ENCODE measurements at places on chromosomes 12 and 14.

- no peak for DNase-seq
These were observed 69.1 kb upstream of the DNM1L start for GRCh38 chr12:32609966-32610365.

DNA sequence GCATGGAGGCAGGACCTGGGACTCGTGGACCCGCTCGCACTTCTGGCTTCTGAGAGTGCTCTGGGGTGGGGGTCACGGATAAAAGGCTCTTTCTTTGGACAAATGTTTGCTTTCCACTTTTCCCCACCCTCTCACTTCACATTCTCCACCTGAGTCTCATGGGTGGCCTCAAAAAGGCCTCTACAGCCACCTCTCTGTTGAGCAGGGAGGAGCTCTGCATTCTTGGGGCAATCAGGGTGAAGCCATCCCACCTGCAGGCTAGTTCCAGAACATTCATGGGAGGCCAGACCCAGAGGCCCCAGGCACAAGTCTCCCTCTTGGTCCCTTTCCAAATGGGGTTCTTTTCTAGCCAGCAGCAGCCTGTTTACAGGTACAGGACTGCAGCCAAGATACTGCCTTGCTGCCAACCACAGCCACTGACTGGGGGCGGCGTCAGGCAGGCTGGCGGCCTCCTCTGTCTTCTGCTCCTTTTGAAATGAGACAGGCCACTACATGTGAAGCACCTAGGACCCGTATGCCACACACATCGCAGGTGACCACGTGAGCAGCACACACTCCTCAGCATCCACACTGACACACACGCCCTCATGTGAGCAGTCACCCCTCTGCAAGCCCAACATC lies 18.2 kb upstream of the CEBPE start:
- DNase-seq, result no peak

DNA sequence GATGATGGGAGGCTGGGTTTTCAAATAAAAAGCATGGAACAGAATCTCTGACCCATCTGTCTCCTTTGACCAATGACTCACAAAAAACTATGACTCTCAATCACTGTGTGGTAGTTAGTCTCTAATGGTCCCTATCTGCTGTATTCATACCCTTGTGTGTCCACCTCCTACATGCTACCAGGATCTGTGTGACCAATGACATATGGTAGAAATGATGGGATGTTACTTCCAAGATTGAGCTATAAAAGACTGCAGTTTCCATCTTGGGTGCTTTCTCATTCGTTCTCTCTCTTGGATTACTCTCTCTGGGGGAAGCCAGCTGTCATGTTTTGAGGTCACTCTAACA lies 144.7 kb upstream of the BTG1 start:
- DNase-seq, result no peak

DNA sequence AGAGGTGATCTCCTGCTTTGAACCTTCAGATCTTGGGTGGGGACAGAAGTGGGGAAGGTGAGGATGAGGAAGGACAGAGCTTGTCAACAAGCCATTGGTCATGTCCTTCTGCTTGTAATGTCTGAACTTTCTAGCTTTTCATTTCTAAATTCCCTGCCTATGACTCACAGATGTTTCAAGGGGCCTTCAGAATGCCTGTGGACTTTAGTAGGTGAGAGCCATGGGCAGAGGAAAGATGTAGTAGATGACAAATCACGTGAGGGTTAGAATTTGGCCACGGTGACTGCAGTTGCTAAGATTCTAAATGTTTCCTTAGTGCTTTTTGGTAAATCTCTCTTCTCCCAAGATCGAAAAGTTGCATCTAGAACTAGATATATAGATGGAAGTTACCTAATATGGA lies 18.7 kb upstream of the CREBL2 start:
- DNase-seq, result no peak

- no peak for DNase-seq
These were observed 340.3 kb upstream of the PDE3A start for GRCh38 chr12:20028033-20028432.

DNA sequence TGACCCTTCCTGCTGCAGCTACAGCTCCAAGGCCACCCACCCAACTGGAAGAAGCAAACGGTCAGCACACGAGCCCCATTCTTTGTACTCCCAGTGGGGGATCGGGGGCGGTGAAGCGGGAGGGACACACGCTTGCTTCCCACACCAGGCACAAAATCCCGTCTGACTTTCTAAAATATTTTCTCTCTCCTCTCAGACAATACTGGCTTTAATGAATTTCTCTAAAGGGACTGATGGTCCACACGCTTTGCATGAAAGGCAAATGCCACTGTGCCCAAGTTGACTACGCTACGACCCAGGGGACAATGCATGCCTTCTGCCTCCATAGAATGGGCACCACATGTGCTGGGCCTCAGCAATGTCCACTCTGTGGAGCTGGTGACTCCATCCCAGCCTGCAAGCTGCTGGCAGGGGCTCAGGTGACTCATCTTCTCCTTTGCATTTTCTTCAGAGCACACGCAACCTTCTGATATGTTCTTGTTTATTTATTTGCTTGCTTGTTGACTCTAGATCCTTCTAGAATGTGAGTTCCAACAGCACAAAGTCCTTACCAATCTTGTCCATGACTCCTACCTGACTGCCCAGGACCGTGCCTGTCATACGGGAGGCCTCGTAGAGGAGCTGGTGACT lies 15.6 kb downstream of the SYNE3 start:
- DNase-seq, result peak; percentile 73

DNA sequence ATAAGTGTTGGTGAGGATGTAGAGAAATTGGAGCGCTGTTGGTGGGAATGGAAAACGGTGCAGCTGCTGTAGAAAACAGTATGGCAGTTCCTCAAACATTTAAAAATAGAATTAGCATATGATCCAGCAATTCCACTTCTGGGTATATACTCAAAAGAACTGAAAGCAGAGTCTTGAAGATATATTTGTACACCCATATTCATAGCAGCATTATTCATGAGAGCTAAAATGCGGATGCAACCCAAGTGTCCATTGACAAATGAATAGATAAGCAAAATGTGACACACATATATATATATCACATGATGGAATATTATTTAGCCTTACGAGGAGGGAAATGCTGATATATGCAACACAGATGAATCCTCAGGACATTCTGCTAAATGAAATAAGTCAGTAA lies 84.7 kb upstream of the CEP83 start:
- DNase-seq, result no peak

- DNase-seq, result no peak
These were observed 338.0 kb upstream of the FKBP4 start for GRCh38 chr12:2456813-2457186.

GRCh38 chr12:56781726-56782125 lies 18.6 kb downstream of the HSD17B6 start:
- no peak for DNase-seq

DNA sequence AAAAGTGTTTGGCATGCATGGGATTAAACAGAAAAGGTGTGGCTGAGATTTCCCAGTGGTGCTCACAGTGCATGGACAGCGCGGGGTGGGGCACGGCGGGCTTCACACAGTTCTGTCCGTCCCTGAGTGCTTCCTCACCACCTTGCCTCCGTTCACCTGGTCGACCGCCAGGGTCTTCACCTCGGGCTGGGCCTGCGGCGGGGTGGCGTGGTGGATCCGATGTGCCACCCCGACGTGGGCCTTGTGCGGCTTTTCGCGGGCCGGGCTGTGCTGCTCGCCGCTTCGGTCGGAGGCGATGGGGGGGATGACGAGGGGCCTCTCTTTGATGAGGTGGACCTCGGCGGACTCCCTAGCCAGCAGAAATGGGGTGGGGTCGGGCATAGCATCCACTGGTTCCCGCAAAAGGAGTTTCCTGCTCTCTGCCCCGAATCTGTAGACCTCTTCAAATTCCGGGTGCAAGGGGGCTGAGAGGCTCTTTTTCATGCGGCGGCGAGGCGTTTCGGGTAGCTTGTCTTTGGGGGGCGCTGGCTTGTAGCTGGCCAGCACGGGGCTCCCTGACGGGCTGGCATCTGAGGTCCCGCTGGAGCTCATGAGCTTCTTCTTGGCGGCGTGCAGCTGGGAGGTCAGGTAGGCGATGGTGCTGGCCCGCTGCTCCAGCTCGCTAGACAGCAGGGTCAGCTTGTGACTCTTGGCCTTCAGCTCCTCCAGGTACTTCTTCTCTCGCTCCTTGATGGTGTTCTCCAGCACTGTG lies 35.5 kb downstream of the CCDC92 start:
- DNase-seq, result no peak

DNA sequence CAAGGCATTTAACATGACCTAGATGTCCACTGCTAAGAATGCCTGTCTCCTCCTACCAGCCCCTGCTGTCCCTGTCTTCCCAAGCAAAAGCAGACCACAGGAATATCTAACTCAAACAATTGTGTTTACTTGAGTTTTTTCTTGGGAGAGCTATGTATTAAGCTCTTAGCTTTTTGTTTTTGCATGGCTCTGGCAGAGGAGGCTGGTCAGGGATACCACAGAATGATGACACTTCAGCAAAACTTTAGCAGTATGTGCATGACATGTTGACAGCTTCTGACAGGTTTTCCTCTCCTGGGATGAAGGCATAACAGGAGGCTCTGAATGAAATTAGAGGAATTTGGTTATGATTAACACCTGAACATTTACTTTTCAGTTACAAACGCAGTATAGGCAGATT lies 6.9 kb downstream of the TMBIM6 start:
- no peak for DNase-seq

DNA sequence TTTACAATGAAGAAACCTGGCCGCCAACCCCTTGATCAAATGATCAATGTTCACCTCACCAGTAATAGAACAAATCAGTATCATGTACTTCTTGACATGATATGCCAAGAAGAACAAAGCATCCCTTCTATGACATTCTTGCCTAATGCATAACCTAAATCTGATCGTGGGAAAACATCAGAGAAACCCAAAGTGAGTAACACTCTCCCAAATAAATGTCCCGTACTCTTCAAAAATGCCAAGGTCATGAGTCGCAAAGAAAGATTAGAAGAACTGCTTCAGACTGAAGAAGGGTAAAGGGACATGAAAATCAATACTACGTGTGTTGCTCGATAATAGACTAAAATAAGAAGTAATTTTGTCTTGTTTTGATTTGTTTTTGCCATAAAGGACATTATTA lies 11.4 kb upstream of the SLC25A3 start:
- DNase-seq, result no peak

Measured in astrocyte of the cerebellum (primary cell).